Caco-2 (cell line): ENCODE measurements at places on chromosomes 5 and 9. TPM values are rescaled to one million over a fixed set of nuclear protein-coding genes. Genes with fewer than 3 reads are reported as not detected.

The FOXI1 gene
- total RNA-seq: 0.14 and 0.39 TPM in 2 replicates

The PCDHA8 gene
- total RNA-seq: not detected in 2 replicates

DNA sequence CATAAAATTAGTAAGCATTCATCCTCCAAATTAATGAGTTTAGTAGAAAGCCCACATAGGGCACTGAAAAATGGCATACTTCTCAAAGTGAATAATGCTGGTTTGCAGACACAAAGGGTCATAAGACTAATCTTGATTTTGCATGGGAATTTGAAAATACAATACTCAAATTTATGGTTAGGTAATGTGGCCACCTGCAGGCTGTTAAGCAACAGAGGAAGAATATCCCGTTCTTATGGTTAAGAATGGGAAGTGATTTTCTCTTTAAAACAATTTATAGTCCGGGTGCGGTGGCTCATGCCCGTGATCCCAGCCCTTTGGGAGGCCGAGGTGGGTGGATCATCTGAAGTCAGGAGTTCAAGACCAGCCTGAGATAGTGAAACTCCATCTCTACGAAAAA, 9.4 kb upstream of the PLCXD3 start:
- H3K27me3 ChIP-seq: no peaks in the 10 kb centered on the region
- H3K36me3 ChIP-seq: no peaks in the 10 kb centered on the region
- peaks cover 9% of the 10 kb centered on the region for H3K4me1 ChIP-seq
- H3K27ac ChIP-seq: no peak overlapping the region

DNA sequence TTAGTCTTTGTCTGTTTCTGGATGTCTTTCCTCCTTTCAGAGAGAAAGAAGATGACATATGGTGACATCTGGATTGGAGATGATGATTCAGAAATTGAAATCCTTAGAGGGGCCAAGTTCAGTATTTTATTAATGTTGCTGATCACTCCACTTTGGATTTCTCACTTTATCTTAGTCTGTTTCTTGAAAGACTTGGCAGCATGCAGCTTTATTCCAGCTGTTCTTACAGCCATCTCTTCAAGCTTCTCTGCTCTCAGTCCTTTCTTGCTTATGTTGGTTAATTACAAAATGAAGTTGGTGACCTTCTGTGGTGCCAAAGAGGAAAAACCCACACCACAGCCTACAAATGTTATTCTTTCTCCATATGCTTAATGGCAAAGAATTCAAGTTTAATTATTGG, 62.1 kb downstream of the SNCAIP start:
- no peak overlapping the region for H3K27ac ChIP-seq
- no peaks in the 10 kb centered on the region for H3K36me3 ChIP-seq
- H3K4me1 ChIP-seq: no peaks in the 10 kb centered on the region
- no peak overlapping the region for H3K4me3 ChIP-seq

DNA sequence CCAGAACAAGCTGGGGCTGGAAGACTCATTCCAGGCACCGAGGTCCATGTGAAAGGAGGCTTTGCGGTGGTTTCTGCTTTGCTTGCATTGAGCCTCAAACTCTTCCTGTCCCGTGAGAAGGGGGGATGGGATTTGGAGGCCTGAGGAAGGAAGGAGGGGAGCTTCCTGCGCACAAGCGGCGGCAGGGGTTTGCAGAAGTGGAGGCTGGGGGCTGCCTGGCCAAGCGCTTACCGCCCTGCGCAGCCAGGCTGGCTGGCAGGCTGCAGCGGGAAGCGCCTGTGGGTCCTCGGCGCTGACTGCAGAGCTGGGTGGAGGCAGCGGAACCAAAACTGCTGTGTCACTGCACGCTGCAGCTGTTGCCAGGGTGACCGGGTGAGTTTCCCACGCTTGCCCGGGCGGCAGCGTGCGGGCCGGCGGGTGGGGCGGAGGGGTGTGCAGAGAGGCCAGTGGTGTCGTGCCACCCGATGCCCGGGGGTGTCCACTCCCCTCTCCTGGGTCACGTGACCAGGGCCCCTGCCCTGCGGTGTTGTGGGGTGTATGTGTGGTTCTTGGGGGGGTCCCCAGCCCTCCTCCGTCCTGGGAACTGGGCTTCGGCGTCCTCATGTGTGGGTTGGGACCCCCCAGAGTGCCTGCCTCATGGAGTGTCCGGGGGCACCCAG, 81.0 kb downstream of the RXRA start:
- no peak for DNase-seq
- H3K27me3 ChIP-seq: no peaks in the 10 kb centered on the region
- H3K4me3 ChIP-seq: no peak overlapping the region
- no peak overlapping the region for H3K27ac ChIP-seq
- peaks cover 8% of the 10 kb centered on the region for H3K4me1 ChIP-seq

GRCh38 chr5:111681414-111682120, 75.4 kb downstream of the NREP start:
- H3K36me3 ChIP-seq: no peaks in the 10 kb centered on the region
- no peak overlapping the region for H3K27ac ChIP-seq
- H3K4me1 ChIP-seq: no peaks in the 10 kb centered on the region
- no peaks in the 10 kb centered on the region; the same call in 1 of the 2 replicates for H3K27me3 ChIP-seq
